ENCODE measurements at places on chromosomes 13 and 19.
A peak's percentile ranks its signal among the peaks of the same experiment; 100 is the strongest.

DNA sequence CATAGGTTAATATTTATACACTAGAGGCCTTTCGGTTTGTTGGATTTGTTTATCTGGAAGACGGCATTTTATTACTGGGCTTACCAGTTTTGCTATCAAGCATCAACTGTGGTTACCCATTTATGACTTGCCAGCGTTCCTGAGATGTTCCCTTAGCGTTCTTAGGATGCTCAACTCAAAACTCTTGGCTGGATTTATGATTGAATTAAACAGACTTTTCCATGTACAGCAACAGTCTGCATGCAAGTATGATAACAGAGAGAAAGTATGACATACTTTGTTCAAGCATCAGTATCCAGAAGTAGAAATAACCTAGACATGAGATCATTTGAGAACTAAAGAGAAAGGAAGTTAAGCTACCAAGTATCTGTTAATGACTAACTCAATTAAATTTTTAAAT, 29.9 kb upstream of the RNF113B start:
- DNase-seq = no peak

DNA sequence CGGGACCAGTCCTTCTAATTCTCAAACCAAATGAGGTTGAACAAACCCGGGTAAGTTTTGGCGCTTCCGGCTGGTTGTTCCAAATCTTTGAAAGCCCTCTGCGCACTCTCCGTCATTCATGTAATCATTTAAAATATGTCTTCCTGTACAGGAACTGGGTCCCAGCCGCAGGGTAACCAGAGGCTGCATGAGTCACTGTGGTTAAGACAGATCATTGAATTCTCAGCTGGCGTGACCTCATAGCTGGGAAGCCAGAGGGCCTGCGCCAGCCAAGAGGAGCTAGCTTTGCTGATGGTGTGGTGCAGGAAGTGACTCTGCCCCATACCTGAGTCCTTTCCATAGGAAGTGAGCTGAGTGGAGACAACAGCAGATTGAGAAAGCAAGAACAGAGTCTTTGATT, 135.2 kb downstream of the TSHZ3 start:
- DNase-seq = peak; percentile 95

- no peak for DNase-seq
These were observed 8.0 kb downstream of the VSIG10L start for GRCh38 chr19:51333836-51334460.

DNA sequence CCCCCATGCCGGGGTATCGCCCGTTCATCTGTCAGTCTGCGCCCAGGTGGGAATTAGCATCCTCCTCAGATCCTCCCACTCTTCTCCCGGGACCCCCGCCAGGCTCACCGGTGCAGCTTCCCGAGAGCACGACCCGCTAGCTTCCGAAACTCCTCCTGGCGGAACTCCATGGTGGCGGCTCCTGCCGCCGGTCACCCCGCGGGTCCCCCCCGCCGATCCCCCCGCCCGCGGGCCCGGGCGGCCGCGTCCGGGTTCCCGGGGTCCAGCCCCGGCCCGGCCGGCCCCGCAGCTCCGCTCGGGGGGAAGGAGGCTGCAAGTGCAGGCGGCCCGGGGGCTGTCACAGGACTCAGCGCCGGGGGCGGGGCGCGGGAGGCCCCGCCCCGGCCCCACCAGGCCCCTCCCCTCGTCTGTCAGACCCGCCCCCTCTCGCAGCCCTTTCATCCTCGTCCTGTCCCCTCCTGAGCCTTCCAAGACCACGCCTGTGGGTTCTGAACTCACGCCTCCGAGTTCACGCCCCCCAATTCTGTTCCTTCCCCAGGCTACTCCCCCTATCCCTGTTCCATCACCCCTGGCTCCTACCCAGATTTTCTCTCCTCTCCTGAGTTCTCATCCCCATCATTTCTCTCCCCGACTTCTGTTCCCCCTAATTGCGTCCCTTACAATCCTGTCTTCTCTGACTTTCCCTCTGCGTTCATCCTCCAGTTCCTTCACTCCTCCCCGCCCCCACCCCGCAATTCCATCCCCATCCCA, at the start of gene SLC17A7:
TSS of gene SLC17A7 (minus strand) at position 318 of the 750 bp plus-strand sequence. CDS start at position 170, 148 bp downstream.
- DNase-seq = peak; percentile 59

DNA sequence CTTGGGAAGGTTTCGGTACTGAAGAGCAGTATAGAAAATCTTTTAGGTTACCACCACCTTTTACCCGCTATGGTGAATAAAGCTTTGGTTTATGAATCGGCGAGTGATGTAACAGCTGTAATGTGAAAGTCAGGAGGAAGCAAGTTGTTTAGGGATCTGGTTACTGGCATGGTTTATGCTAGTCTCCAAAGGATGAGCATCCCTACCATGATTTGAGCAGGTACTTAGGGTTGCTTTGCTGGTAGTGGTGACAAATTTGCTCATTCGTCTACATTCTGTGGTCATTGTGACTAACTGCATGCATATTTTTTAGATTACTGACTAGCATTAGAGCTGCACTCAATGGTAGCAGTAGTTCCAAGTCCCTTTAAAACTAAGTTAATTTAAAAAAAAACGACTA, 104.1 kb downstream of the FRY start:
- no peak for DNase-seq

GRCh38 chr13:103876571-103876970, 810.4 kb upstream of the SLC10A2 start:
- DNase-seq = no peak

GRCh38 chr13:23621316-23621645, 51.1 kb downstream of the TNFRSF19 start:
- no peak for DNase-seq

GRCh38 chr19:49425922-49426592, 869 bp downstream of the GFY start:
- no peak for DNase-seq

DNA sequence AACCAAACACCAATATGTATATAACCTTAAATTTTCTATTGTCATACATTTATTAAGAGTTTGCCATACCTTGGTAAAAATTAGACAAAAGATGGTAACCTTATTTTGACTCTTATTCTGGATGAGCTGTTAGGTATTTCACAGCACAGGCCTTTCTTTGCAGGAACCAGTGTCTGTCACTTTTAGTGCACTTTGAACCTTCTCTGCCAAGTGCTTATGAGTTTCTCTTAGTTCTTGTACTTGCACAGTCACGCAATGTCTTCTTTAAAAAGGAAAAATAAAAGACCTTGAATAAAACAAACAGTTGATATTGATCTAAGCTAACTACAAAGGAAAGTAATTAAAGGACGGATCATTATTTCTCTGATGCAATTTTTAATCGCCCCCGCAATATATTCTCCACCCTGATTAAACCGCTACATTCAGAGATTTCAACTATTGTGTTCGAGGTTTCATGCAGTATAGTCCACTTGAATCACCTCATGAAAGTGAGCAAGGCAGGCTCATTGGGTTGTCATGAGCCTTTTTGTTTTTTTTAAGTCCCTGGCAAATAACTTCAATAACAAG, 534.5 kb downstream of the KLF5 start:
- no peak for DNase-seq

DNA sequence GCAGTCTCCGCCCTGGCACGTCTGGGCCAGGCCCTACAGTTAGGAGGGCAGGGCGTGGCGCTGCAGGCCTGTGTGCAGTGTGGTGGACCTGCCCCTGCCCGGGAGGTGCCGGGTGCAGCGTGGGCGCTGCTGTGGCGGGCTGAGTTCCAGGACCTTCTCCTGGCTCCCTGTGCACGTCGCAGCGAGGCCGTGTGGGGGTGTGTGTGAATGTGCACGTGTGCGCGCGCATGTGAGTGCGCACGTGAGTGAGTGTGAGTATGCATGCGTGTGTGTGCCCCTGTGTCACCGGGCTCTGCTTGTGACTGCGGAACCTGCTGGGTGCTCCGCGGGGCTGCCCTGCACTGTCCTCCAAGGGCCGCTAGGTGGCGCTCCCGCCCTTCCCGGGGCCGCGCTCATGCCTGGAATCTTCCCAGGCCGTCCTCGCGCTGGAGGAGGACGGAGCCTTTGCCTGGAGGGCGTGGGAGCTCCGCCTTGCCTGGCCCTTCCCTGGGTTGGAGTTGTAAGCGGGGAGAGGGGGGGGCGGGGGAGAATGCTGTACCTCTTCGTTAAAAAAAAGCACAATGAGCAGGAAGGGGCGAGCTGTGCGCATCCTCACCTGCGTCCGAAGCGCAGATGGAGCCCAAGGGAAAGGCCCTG, 79.3 kb downstream of the KDM4B start:
- DNase-seq = peak; percentile 81

DNA sequence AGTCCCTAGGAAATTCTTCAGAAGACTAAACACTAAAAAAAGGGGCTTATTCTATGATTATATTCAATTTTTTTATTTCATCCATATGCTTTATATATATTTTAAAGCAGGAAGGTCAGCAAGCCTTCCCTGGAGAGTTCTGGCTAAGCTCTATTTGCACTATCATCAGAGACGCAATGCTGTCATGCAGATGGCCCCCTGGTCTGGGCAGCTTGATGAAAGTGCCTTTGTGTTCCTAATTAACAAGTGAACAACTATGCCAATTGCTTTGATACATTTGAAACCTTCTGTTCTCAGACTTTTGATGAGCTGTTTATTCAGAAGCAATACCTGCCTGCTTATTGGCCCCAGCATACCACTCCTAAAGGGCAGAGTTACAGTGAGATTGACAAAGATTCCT, 1344.6 kb downstream of the OLFM4 start:
- no peak for DNase-seq

- peak; percentile 77 for DNase-seq
These were observed 6.6 kb downstream of the EML2 start for GRCh38 chr19:45632468-45633196.

- no peak for DNase-seq
These were observed 11.3 kb upstream of the EHD2 start for GRCh38 chr19:47701717-47702552.

DNA sequence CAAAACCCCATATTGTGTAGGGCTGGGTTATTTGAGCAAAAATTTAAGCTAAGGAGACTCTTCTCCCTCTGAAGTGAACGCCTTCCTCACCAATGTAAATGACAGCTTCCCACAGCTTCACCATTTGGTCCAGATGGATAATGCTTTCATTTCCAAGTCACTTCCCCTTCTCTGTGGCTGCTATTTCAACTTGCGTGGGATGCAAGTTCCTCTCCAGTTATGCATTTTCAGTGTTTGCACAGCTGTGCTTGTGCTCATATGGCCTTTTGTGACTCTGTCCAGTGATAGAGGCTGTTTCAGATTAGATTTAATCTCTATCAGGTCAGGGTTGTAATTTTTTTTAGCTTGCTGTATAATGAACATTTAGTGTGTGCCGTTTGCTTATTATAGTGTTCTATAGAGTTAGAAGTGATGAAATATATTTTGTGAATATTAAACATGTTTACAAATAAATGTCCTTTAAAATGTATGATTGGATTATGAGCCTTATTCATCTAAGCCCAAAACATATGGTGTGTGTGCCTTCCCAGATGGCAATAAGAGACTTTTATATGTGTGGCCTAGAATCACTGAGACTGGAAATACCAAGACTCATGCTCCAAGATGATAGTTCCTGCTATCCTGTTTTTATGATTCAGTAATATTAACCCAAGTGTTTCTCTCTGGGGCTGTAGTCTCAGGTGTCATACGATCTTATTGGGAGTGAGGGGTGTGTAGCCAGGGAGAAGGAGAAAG, 86.6 kb downstream of the TNFRSF19 start:
- no peak for DNase-seq

- DNase-seq = no peak
These were observed 126.7 kb downstream of the FOXO1 start for GRCh38 chr13:40539576-40540327.

GRCh38 chr19:3302755-3303154, 63.6 kb upstream of the NFIC start:
- DNase-seq = no peak

DNA sequence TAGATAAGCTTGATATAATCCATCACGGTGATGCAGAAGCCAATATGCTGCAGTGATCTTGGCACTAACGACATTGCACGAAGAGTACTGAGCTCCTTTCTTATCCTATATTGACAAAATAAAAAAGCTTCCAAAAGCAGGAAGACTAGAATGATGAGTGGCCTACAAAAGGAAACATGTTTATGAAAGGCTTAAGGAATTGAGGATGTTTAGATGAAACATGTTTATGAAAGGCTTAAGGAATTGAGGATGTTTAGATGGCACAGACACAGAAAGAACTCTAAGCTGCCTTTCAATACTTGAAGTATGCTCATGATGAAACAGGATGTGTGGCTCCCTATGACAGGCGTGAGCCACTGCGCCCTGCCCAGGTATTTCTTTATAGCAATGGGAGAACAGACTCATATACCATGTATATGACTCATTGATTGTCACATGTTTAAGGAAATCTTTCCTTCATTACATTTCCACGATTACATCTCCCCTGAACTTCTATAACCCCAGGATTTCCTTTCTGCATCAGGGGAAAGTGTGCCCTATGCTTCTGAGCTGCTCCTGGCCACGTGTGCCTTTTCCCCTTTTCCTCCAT, 690.8 kb upstream of the ARGLU1 start:
- no peak for DNase-seq

GRCh38 chr13:37294472-37294871, 189.0 kb upstream of the CSNK1A1L start:
- no peak for DNase-seq

DNA sequence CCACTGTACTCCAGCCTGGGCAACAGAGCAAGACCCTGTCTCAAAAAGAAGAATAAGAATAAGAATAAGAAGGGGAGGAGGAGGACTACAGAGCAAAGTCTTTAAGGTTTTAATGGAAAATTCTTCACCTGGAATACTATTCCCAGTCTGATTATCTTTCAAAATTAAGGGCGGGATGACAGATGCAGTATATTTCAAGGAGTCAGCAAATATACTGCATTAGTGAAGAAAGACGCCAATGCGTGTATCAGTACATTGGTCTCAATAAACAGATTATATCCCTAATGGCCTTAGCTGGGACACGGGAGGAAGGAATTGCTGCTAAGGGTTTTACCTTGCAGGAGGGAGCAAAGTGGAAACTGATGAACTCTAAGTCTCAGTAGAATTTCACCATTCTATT, 54.1 kb upstream of the PDCD5 start:
- DNase-seq = no peak

GRCh38 chr19:3366753-3367627, 607 bp downstream of the NFIC start:
- no peak for DNase-seq

GRCh38 chr19:41261474-41262190, 2.5 kb upstream of the HNRNPUL1 start:
- DNase-seq = peak; percentile 22

- peak; percentile 21 for DNase-seq
These were observed 401 bp upstream of the ZNF765 start for GRCh38 chr19:53394522-53394973.

DNA sequence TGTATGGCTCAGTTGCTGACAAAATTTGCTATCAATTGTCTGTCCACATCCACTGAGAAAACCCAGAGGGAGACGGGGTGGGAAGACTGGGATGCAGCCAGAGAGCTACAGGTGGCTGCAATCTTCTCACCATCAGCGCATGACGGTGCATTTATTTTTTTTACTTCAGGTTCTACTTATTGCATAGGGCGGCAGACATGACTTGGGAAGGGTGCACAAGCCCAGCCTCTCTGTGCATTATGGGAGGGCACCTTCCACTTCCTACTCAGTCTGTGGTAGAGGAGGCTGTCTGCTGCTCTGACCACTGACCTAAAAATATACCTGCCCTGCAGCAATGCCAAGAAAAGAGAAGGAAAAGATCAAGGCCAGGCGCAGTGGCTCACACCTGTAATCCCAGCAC, 73.1 kb downstream of the ABCC4 start:
- DNase-seq = no peak
